Fibroblast of lung (primary cell): ENCODE measurements at places on chromosomes 4 and X. TPM values are rescaled to one million over a fixed set of nuclear protein-coding genes. Genes with fewer than 3 reads are reported as not detected.

Gene TLR3
- polyA plus RNA-seq = 4.9 and 12.6 TPM in 2 replicates

Gene CLDN22
- not detected in 2 replicates for polyA plus RNA-seq

Gene N4BP2
- 2.2 and 3.0 TPM in 2 replicates for polyA plus RNA-seq

Gene AMBN
- not detected in 2 replicates for polyA plus RNA-seq

Gene NHSL2
- 4.3 and 12.2 TPM in 2 replicates for polyA plus RNA-seq

Gene CITED1
- polyA plus RNA-seq = not detected in 2 replicates

Gene GPC4
- 1.0 and 3.4 TPM in 2 replicates for polyA plus RNA-seq

Gene ZCCHC18
- 0.41 and 0.48 TPM in 2 replicates for polyA plus RNA-seq

Gene MND1
- 2.2 and 7.8 TPM in 2 replicates for polyA plus RNA-seq

Gene TRAM1L1
- polyA plus RNA-seq = 3.3 and 5.2 TPM in 2 replicates

Gene VSIG4
- polyA plus RNA-seq = not detected in 2 replicates

Gene ITIH6
- polyA plus RNA-seq = not detected in 2 replicates

Gene SLC9A7
- 13.9 and 21.4 TPM in 2 replicates for polyA plus RNA-seq

Gene BGN
- polyA plus RNA-seq = 21.4 and 61.7 TPM in 2 replicates

Gene PPARGC1A
- 0.56 and 1.3 TPM in 2 replicates for polyA plus RNA-seq

Gene GAGE2A
- not detected in 2 replicates for polyA plus RNA-seq

Gene TAF7L
- polyA plus RNA-seq = 0.27 and 0.66 TPM in 2 replicates

Gene RS1
- not detected in 2 replicates for polyA plus RNA-seq

Gene MFAP3L
- 0.45 and 0.49 TPM in 2 replicates for polyA plus RNA-seq

Gene SH3D19
- polyA plus RNA-seq = 41.3 and 53.0 TPM in 2 replicates

Gene SPANXA1
- polyA plus RNA-seq = not detected in 2 replicates

Gene HELT
- not detected in 2 replicates for polyA plus RNA-seq

Gene MAOB
- 3.8 and 21.3 TPM in 2 replicates for polyA plus RNA-seq

Gene CDKL2
- polyA plus RNA-seq = 0.40 and 0.44 TPM in 2 replicates

Gene CLDN2
- 0.02 TPM in 1 of 2 replicates, not detected in the other for polyA plus RNA-seq

Gene CSAG2
- polyA plus RNA-seq = not detected in 2 replicates

Gene PTTG2
- not detected in 2 replicates for polyA plus RNA-seq

Gene GAGE12J
- not detected in 2 replicates for polyA plus RNA-seq

Gene SYP
- 0.08 and 0.15 TPM in 2 replicates for polyA plus RNA-seq

Gene FAM47E
- 0.03 and 0.12 TPM in 2 replicates for polyA plus RNA-seq

Gene SSX3
- not detected in 2 replicates for polyA plus RNA-seq
